NCI-H460 (cell line): ENCODE measurements at places on chromosomes 16 and 17. TPM values are rescaled to one million over a fixed set of nuclear protein-coding genes. Genes with fewer than 3 reads are reported as not detected.

- DNase-seq: no peak
Observed at GRCh38 chr17:40565769-40566409, 617 bp upstream of the CCR7 start.

- DNase-seq: no peak
Observed at GRCh38 chr16:10838621-10839278, 20.2 kb upstream of the TVP23A start.

GRCh38 chr16:49739381-49739780 lies 116.5 kb downstream of the ZNF423 start:
- DNase-seq: no peak

GRCh38 chr16:89502081-89502843 lies 5.9 kb upstream of the SPG7 start:
- peak; percentile 33 for DNase-seq

Gene SSTR5
- total RNA-seq: 0.40 TPM in 1 of 2 replicates, not detected in the other

DNA sequence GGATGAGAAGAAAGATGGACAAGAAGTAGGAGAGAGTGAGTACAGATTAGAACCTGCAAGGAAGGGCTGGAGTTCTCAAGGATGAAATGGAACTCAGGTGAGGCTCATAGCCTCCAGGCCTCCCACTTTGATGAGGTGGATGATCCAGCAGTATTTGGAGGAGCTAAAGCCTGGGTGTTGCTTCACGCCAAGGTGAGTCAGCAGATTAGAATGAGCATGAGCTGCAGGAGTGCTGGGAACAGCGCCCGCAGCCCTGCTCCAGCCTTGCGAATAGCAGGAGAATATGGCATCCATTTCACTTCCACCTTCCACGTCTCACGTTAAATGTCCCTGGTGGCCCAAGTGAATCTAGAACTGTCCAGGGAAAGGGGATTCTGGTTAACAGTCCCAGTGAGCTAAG lies 94.4 kb upstream of the CPHXL start:
- DNase-seq: peak; percentile 16

- peak; percentile 69 for DNase-seq
Observed at GRCh38 chr17:44865231-44865660, 17.6 kb downstream of the HIGD1B start.

DNA sequence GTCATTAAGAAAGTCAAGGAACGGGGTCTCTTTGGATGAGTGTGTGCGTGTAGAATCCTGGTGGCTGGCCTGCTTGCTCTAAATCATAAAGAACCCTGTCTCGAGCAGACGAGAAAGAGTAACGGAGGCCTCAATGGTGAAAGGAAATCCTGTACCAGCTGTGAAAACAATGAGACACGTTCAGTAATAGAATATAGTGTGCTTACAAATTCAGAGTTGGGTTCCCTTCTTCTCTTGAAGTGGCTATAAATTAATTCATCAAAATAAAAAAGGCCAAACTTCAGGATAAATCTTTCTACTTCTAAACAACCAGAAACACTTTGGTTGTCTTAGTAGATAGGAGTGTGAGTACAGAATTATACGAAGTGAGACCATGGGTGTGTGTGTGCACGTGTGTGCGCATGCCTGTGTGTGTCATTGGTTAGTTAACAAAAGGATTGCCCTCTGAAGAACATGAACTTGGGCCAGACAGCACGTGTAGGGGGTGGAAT lies 48.5 kb downstream of the WWOX start:
- DNase-seq: no peak

GRCh38 chr17:6894206-6894528 lies 62.6 kb upstream of the TEKT1 start:
- DNase-seq: no peak

- DNase-seq: no peak
Observed at GRCh38 chr17:36523113-36523512, 11.6 kb downstream of the MYO19 start.

Gene PLA2G15
- 7.5 and 7.6 TPM in 2 replicates for total RNA-seq

GRCh38 chr16:19677402-19677801 lies 40.6 kb downstream of the KNOP1 start:
- no peak for DNase-seq

Gene TNS4
- 0.10 and 0.32 TPM in 2 replicates for total RNA-seq

DNA sequence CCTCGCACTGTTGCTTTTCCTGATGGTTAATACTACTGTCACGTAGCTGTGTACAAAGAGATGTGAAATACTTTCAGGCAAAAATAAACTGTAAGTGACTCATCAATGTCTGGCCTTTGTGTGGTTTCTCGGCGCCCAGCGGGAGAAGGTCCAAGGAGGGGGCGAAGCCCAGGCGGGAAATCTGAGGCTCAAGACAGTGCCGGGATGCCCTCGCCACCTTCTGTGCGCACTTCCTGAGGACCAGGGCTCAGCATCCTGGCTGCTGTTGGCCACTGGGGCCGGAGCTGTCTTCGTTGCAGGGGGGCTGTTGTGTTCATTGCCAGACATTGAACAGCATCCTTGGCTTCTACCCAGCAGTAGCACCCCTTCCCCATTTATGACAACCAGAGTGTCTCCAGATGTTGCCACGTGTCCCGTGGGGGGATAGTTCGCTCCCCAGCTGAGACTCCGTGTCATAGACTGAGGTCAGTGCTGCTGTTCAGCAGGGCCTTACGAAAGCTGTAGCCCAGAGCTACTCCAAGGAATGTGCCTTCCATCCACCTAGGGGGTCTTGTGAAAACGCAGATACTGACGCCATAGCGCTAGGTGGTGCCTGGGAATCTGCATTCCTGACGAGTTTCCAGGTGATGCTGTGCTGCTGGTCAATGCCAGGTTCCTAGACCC lies 67.3 kb upstream of the PLCG2 start:
- DNase-seq: peak; percentile 82

Gene TLCD2
- 0.98 and 1.6 TPM in 2 replicates for total RNA-seq

Gene TBC1D3
- total RNA-seq: not detected in 2 replicates

DNA sequence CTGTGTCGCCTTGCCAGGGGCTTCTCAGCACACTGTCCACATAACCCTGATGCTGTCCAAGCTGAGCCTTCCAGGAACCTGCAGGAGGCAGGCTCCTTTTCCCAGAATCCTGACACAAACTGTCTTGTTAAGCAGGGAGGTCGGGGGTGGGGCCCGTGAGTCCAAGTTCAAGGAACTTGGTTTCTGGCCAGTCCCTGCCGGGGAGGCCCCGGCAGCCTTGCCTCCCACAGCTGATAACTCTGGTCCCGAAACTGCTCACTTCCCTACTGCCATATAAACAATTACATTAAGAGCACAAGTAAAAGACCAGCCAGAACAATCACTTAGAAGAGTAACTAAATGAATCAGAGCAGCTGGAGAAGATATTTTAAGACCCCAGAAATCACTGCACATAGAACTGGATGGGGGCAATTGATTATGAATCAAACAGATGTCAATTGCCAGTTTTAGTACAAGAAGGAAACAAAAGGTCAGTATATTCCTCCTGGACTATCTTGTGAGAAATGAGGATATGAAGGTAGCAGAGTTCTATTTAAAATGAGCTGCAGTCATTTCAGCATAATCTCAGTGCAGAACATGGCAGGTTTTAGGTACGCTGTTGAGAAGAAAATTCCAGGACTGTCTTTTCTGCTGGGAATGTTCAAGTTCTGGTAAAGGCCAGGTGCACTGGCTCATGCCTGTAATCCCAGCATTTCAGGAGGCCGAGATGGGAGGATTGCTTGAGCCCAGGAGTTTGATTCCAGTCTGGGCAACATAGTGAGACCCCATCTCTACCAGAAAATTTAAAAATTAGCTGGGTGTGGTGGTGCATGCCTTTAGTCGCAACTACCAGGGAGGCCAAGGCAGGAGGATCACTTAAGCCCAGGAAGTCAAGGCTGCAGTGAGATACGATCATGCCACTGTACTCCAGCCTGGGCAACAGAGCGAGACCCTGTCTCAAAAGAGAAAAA lies 169.8 kb downstream of the PITPNC1 start:
- no peak for DNase-seq

DNA sequence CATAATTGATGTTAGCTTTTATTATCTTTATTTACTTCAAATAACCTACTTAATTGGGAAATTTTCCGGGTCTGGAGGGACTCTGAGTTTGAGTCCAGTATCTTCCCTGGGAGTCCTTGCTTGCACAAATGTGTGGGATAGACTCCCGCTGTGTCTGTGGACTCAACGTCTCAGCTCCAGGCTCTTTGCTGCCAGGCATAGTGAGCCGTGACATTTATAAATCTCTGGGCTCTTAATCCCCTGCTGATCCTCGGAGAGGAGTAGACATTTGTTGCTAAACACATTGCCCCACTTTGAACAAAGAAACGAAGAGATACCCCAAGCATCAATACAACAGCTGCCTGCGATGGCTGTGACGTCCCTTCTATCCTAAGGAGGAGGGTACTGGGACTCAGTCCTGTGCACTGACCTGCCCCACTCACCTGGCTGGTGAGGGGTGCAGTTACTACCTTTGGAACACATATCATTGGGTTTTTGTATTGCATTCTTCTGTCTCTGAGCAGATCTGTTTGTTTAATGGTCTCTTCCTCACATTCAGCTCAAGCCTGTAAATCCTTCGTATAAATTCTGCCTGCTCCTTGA lies 316.9 kb downstream of the HAPSTR1 start:
- DNase-seq: no peak

Gene CIBAR2
- not detected in 2 replicates for total RNA-seq

- DNase-seq: no peak
Observed at GRCh38 chr17:12826431-12826830, 37.1 kb downstream of the ARHGAP44 start.

Gene INCA1
- total RNA-seq: not detected in 2 replicates

DNA sequence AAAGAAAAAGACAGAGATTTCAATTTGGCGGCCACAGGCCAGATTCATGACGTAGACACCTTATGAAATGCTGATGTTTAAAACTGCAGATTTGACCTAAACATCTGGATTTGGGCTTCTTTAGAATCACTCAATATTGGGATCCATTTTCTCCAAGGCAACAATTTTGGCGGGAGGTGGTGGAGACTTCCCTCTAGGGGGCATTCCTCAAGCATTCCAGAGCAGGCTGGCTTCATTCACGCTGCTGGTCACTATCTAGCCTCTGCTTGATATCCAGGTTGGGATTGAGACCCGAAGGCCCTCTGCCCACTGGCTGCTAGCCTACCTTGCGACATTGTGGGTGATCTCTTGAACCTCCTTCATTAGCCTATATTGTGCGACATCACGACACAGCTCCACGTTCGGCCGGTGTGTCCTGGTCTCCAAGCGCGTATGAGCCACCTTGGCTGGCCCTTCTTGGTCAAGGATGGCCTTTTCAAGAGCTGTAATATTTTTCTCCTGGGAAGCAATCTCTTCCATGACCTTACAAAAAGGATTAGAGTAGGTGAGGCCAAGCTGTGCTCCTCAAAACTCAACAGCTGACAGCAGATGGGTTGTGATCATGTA lies 24.5 kb downstream of the FBXO39 start:
- DNase-seq: no peak

Gene TPSG1
- not detected in 2 replicates for total RNA-seq

DNA sequence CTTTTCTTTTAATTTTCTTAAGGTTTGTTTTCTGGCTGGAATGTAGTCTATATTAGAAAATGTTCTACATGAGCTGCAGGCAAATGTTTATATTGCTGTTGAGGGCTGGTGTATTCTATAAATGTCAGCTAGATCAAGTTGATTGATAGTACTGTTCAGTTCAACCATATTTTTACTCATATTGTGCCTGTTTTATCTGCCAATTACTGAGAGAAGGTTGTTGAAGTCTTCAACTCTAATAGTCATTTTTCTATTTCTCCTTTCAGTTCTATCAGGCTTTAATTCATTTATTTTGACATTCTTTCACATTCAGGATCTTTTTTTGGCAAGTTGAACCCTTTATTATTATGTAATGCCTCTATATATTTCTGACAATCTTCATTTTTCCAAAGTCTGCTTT lies 93.2 kb upstream of the HS3ST3A1 start:
- no peak for DNase-seq

DNA sequence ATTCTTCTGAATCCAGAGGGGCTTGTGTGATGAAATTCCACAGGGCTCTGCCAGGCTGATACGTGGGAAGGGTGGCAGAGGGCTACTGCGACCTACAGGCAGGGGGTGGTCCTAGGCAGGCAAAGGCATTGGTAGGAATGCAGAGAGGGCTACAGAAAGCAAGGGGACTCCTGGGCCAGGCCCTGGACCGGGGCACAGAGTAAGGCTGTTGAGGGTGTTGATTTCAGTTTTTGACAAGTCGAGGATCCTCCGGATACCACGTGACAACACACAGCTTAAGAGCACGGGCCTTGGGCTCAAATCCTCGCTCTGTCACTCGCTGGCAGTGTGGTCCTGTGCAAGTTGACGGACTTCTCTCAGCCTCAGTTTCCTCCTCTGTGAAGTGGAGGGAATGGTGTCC lies 19.1 kb upstream of the DOC2B start:
- DNase-seq: no peak

GRCh38 chr17:65418622-65419021 lies 142.8 kb downstream of the AXIN2 start:
- no peak for DNase-seq

- no peak for DNase-seq
Observed at GRCh38 chr16:87474566-87474996, 18.2 kb downstream of the ZCCHC14 start.

- DNase-seq: peak; percentile 30
Observed at GRCh38 chr16:75420987-75421819, 12.1 kb downstream of the CFDP1 start.

DNA sequence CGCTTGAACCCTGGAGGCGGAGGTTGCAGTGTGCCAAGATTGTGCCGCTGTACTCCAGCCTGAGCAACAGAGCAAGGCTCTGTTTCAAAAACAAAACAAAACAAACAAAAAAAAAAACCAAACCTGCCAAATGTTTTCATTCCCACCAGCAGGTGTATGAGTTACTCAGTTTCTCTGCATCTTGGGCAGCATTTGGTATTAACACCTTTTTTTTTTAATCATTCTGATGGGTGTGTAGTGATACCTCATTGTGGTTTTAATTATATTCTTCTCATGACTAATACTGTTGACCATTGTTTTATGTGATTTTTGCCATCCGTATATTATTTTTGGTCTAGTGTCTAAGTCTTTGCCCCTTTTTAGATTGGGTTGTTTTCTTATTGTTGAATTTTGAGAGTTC lies 15.3 kb downstream of the NFATC3 start:
- DNase-seq: no peak

Gene KRT40
- not detected in 2 replicates for total RNA-seq

Gene GAN
- total RNA-seq: 7.0 and 7.5 TPM in 2 replicates

Gene TBC1D28
- not detected in 2 replicates for total RNA-seq

- no peak for DNase-seq
Observed at GRCh38 chr16:8632675-8633182, 11.2 kb downstream of the METTL22 start.

- no peak for DNase-seq
Observed at GRCh38 chr16:3655396-3656159, 1.1 kb downstream of the DNASE1 start.

- DNase-seq: no peak
Observed at GRCh38 chr16:67317853-67318252, 8.7 kb downstream of the KCTD19 start.

Gene CYBA
- total RNA-seq: 143 and 165 TPM in 2 replicates

DNA sequence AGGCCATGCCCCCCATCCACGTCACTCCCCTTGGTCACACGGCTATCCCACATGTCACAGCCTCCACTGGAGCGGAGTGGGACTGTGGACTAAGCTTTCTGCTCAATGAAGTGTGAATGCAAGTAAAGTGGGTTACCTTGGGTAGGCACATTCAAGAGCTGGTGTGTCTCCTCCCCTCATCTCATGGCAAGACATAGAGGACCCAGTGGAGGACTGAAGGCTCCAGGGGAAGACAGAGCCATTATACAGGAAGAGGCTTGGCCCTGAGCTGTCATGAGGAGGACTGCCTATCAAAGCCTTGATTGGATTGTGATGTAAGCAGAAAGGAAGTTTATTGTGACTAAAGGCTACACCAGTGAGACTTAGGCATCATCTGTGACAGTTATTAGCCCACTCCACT lies 129.2 kb upstream of the CCL2 start:
- DNase-seq: no peak
